ENCODE measurements at places on chromosomes 11 and 22.

- no peak for DNase-seq
Measured at GRCh38 chr11:14189874-14190273, 169.1 kb downstream of the RRAS2 start.

GRCh38 chr11:107252429-107253161 is 205.0 kb downstream of the CWF19L2 start:
- DNase-seq = no peak

DNA sequence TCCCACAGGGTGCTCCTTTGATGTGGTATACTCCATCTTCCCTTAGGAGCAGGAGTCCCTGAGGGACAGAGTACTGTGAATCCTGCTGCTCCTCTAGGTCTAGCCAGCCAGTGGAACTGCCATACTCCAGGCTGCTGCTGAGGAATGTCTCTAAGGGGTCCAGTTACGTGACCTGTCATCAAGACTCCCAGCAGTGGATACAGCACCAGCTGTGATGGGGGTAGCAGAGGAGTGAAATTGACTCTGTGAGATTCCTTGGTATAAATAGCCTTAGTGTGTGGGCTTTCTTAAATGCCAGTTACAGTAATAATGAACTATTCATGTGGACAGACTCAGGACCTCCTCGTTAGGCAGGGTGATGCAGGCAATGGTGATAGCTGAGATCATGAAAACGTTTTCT is 140.4 kb upstream of the LUZP2 start:
- DNase-seq = no peak

- DNase-seq = peak; percentile 86
Measured at GRCh38 chr22:29470159-29470855, 9.7 kb upstream of the NEFH start.

GRCh38 chr11:33997584-33998251 is 53.8 kb upstream of the CAPRIN1 start:
- DNase-seq = no peak

GRCh38 chr11:2269601-2270321 is 627 bp downstream of the ASCL2 start:
- DNase-seq = peak; percentile 40

GRCh38 chr11:63916837-63917691 is at the start of gene RCOR2:
TSS of gene RCOR2 (minus strand) at chr11:63917164. CDS start at chr11:63916456, 708 bp downstream.
- DNase-seq = peak; percentile 94

GRCh38 chr11:120884154-120885020 is 139.5 kb upstream of the TBCEL start:
- no peak for DNase-seq

DNA sequence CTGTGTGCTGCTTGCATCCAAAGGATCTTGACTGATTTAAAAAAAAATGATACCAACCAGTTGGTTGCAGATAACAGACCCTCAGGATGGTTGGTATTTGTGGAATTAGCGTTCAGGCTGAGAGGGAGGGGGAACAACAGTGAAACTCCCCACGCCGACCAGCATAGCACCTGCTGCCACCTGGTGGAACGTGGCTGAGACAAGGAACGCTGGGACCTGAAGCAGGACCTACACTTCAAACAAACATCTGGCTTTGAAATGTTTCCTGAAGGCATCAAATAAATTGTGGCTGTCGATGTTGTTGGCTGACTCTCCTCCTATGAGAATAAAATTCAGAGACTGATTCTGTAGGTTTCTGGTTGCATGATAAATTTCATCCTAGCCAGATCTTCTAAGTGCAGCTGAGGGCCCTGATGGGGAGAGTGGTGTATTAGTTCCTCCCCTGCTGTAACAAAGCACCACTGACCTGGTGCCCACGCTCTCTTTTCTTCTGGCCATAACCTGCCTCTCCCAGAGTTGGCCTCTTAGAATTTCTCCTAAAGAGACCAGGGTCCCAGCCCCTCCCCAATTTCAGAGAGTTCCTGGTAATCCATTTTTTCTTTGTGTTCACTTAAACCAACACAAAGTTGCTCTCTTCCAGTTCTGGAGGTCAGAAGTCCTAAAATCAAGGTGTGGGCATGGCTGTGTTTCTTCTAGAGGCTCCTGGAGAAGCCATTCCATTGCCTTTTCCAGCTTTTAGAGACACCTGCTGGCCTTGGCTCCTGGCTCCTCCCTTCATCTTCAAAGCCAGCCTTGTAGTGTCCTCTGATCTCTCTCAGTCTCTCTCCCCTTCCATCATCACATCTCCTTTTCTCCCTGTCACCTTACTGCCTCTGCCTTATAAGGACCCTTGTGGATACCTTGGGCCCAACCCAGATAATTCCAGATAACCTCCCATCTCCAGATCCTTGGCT is 17.3 kb downstream of the APOL2 start:
- peak; percentile 35 for DNase-seq

- DNase-seq = peak; percentile 75
Measured at GRCh38 chr11:46210133-46210636, 67.3 kb upstream of the CREB3L1 start.

DNA sequence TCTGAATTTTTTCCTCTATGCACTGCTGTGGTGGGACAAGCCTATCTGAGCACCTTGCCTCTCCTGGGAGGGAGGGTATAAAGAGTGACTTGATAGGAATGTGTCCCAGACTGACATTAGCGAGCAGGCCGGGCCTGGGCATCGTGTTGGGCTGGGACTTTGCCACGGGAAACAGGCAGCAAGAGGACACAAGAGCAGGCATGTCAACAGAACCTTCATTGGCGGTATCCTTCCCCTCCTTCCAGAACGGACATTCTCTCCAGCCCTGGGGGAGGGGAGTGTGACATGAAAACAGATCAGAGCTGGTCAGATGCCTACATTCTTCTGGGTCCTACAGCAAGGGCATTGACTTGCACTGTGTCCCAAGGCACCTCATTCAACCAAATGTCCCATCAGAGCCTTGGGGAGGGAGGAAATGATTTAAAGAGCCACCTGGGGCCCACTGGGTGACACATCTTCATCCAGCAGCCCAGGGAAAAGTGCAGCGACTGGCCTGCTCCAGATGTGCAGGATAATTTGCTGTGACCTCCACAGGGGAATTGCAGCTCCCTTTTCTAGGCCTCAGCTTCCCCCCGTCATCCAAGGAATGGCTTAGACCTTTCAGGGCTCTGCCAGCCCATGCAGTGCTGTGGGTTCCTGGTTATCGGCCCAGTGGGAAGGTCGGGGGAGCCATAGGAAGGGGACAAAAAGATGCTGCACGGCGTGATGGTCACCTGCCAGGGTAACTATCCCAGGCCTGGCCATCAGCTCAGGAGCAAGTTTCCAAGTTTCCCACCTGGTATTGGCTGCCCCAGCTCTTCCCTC is 21.8 kb upstream of the UVRAG start:
- no peak for DNase-seq

- no peak for DNase-seq
Measured at GRCh38 chr11:5986885-5987284, at the start of gene OR52L1. TSS of gene OR52L1 (minus strand) at chr11:5986985. CDS start at chr11:5986930, 55 bp downstream.

GRCh38 chr11:104688731-104689130 is 209.5 kb downstream of the CASP12 start:
- no peak for DNase-seq

DNA sequence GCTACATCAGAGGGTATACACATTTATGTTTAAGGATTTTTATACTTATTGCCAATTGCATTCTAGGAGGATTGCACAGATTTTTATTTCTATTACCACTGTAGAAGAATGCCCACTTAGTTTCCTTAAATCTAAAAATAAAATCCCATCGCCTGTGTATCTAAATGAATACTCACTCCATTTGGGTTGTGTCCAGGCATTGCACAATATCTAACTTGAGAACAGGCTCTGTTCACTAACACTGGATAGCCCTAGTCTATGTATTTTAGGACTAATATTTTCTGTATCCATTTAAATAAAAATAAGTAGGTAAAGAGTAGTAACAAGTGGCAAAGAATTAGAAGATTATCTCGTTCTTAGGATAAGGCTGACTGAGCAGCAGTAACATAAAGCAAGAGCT is 4.1 kb downstream of the C11orf52 start:
- peak; percentile 67 for DNase-seq

DNA sequence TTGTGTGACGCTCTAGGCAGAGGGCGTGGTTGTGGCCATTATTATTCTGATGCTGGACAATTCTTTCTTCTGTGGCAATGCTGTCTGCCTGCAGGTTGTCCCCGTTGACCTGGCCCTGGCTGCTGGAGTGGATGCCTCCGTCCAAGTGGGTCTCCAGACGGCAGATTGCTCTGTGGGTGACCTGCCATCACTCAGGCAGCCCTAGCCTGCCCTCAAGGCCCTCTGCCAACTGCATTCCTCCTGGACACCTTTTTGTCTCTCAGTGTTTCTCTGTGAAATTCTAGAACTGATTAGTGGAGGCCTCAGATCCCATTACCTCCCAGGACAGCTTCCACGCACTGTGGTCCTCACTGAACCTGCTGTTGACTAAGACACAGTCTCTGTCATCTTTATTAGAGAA is 86.7 kb downstream of the TBC1D22A start:
- no peak for DNase-seq
